Dermis microvascular lymphatic vessel endothelial cell (primary cell): ENCODE measurements at places on chromosomes 5 and 9.
A peak's percentile ranks its signal among the peaks of the same experiment; 100 is the strongest.

DNA sequence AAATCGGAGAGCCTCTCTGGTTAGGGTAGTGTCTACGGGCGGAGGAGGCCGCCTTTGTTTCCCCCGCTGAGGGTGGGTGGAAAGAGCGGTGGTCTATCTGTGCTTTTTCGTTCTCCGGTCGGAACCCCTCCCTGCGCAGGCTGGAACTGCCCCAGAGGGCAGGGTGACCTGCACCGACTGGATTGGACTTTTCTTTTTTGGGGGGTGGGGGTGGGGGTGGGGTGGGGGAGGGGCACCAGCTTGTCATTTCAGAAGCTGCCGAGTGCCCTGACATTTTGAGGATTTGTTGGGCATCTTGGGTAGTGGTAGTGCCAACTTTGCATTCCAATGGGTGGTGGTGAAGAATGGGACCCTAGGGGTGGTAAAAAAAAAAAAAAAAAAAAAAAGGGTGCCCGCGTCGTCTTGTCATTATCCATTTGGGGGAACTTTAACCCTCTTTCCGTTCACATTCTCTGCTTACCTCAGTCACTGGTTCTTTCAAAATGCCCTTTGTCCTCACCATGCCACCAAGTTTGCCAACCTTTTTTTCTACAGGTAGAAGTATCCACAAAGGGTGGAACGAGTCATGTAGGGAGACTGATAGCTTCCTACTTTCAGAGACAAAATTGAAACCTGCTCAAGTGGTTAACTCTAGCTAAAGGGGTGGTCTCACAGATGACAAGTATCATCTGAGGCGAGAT is 1.3 kb downstream of the UBE2R2 start:
- DNase-seq, result peak; percentile 12

GRCh38 chr5:154395407-154396106 is 50.2 kb upstream of the SAP30L start:
- peak; percentile 61 for DNase-seq

GRCh38 chr9:133103987-133104505 is 17.0 kb downstream of the RALGDS start:
- no peak for DNase-seq

DNA sequence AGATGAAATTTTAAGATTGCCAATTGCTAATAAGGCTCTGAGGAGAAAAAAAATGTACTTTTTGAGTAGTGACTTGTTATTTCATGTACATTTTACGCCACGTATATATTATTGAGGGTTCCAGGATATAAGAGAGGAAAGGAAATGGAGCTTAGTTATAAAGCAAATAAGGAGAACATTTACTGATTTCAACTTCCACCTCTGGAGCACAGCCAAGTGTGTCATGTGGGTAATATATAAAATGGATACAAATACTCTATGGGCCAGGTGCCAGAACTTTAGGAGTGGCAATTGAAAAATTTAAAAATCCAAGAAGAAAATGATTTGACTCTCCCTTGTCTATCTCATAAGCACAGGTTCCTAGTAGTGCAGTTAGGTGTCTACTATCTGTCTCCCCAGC is 45.0 kb upstream of the VLDLR start:
- no peak for DNase-seq

- peak; percentile 66 for DNase-seq
Observed at GRCh38 chr5:6419340-6419852, 29.3 kb upstream of the UBE2QL1 start.

GRCh38 chr9:10371824-10372223 is 241.0 kb downstream of the PTPRD start:
- DNase-seq, result no peak

DNA sequence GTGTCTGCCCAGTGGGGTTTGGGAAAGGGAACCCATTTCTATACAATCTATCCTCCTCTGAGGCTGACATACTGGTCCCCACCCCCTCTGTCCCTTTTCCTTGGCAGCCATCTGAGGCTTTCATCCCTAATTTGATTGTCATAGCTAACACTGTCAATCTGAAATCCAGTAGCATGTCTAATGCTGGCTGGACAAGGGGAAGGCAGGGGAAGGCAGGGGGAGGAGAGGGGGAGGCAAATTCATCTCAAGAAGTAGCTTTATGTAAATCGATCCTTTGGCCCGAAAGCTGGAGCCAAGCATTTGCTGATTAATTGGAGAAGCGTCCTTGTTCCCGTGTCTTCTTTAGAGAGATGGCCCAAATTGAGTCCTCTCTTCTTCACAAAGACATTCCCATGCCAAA is 314.1 kb upstream of the PANK3 start:
- no peak for DNase-seq

DNA sequence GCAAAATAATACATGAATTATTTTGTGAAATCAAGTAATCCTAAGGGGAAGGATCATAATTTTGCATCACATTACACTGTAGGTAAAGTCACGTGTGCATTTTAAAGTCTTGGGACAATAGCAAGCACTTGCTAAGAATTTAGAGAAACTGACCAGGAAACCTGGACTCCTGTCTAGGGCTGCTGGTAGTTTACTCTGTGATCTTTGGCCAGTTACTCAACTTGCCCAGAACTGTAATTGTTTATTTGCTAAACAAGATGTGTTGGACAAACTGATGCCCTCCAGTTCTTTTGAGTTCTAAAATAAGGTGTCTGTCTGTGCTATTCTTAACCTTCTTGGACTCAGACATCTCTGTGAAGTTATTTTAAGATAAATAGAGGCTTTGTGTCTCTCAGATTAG is 594.8 kb upstream of the DMAC1 start:
- DNase-seq, result no peak

DNA sequence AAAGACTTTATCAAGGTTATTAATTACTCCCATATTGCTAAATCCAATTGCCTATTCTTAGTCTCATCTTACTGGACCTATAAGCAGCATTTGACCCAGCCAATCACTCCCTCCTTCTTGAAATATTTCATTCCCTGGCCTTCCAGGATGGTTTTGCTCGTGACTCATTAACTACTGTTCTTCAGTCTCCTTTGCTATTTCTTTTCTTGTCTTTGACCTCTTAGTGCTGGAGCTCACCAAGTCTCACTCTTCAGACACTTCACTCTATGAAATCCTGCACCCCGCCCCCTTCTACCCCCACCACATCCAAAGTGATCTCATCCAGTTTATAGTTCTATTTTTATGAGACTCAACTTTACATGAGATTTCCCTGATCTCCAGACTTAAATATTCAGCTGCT is 803.1 kb upstream of the WWC1 start:
- no peak for DNase-seq

DNA sequence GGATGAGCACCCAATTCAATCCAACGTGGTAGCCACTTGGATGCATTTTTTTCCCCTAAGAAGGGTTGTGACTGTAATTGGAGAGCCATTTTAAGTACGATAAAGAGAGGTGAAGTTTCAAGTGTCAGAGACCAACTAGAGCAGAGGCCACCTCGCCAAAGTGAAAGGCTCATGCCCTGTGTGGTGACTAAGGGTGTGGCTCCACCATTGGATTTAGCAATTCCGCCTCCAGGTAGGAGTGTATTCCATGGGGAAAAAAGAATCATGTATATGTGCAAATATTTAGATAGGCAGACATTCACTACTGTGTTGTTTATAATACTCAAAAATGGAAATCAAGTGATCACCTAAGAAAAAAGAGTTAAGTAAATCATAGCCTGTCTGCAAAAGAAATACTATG is 53.1 kb upstream of the S1PR3 start:
- DNase-seq, result no peak

GRCh38 chr5:71892641-71893365 is 173.7 kb downstream of the CARTPT start:
- no peak for DNase-seq

DNA sequence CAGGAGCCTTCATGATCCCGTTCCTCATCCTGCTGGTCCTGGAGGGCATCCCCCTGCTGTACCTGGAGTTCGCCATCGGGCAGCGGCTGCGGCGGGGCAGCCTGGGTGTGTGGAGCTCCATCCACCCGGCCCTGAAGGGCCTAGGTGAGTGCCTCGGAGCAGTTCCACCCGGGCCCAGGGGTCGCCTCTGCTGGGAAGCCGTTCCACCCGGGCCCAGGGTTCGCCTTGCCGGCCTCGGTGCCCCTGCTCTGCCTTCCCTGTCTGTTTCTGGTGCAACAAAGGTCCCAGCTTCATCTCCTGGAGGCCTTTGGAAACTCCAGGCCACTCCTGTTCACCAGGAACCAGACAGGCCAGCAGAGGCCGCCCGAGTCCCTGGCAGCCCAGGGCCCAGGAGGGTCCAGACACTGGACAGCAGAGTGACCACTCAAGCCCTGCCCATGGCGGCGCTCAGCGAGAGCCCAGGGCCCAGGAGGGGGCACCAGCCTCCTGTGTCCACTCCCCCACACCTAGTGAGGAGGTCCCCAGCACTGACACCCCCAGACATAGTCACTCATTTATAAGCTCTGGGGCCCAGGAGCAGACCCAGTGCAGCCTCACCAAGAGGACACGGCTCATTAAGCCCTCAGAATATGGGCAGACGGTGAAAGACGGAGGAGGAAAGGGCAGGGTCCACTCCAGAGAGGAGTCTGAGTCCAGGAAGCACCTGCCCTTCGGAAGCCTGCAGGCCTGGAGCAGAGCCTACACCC is 7.5 kb downstream of the SLC6A19 start:
- peak; percentile 55 for DNase-seq

DNA sequence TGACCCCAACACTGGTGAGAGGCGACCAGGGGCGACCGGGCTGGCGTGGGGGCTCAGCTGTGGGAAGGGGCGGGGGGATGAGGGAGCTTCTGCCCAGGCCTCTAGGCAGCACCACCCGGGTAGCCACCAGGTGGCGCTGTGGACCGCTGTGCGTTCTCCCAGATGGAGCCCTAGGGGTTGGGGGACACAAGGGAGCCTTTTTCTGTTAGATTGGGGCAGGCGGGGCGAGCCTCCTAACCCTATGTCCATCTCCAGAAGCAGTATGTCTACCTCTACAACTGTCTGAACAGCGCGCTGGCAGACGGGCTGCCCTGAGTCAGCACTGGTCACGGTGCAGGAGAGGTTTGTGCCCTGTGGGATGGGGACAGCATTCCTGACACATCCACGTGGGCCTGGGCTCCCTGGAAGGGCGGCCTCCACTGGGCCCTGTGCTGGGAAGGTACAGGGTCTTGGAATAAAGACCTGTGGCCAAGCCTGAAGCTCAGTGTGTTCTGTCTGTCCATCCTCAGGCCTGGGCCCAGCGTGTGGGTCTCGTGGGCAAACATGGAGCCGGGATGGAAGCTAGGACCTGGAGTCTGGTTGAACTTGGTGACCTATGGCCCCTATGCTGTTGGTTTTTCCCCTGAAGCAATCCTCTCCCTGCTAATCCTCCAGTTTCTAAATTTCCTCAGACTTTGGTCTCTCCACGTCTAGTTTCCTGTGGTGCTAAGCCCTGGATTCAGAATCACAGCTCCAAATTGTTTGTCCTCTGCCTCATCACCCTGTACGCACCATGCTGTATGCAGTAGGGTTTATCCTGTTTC is 23.1 kb upstream of the SPTLC1 start:
- peak; percentile 62 for DNase-seq

DNA sequence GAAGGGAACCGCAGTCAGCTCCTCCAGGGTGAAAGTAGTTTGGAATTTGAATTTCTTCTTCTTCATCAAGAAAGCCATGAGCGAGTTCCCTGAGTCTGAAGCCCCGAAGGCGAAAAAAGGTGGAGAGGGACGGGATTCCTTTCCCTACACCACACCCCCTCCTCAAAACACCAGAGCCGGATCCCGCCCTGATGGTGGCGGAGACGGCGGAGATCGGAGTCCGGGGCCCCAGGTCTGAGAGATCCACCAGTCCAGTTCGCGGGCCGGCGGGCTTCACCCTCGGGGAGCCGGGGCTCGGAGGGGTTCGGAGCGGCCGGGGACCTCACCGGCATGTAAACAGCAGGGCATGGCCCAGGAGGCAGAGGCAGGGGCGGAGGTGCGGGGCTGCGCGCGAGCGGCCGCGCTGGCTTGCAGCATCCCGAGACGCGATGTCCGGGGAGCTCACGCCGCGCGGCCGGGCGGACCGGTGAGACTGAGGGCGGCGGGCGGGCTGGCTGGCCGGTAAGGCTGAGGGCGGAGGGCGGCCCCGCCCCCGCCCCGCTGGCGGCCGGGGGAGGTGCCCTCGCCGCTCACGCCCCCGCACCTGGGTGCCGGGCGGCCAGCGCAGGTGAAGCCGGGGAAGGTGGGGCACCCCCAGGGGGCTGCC is 606 bp downstream of the EEIG1 start:
- DNase-seq, result peak; percentile 34

- no peak for DNase-seq
Observed at GRCh38 chr9:113530022-113530635, 66.6 kb downstream of the RGS3 start.

DNA sequence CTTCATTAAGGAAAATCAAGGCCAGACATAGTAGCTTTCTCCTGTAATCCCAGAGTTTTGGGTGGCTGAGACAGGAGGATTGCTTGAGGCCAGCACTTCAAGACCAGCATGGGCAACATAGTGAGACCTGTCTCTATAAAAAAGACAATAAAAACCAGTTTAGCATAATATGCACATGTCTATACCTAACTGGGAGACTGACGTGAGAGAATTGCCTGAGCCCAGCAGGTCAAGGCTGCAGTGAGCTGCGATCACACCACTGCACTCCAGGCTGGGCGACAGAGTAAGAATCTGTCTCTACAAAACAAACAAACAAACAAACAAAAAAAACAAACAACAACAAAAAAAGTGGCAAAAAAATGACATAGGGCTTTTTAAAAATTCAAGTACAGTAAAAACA is 820.8 kb downstream of the MTRR start:
- DNase-seq, result no peak

- peak; percentile 99 for DNase-seq
Observed at GRCh38 chr5:144144956-144145751, 25.3 kb downstream of the YIPF5 start.

GRCh38 chr9:70589571-70590314 is 175.3 kb upstream of the KLF9 start:
- DNase-seq, result no peak

- DNase-seq, result no peak
Observed at GRCh38 chr5:98777295-98777694, 3.8 kb downstream of the RGMB start.

GRCh38 chr9:130191749-130192120 is 19.5 kb downstream of the NCS1 start:
- no peak for DNase-seq

DNA sequence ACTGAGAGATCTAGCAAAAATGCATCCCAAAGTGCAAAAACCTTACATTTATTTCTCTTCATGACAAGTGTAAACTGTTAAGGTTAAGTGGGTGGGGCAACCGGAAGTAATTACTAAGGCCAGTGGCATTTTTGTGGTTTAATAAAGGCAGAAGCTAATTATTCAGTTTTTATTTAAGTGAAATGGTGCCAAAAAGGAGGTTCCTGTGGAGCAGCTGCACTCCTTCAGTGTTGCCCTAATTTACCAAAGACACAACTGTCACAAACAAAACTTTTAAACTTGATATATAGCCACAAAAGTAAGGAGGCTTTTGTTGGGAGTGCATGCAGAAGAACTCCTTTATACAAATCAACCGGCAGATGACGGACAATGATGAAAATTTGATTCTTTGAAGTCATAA is 81.6 kb downstream of the NDUFS4 start:
- no peak for DNase-seq

GRCh38 chr5:149486726-149487635 is 64.3 kb downstream of the CSNK1A1 start:
- no peak for DNase-seq

DNA sequence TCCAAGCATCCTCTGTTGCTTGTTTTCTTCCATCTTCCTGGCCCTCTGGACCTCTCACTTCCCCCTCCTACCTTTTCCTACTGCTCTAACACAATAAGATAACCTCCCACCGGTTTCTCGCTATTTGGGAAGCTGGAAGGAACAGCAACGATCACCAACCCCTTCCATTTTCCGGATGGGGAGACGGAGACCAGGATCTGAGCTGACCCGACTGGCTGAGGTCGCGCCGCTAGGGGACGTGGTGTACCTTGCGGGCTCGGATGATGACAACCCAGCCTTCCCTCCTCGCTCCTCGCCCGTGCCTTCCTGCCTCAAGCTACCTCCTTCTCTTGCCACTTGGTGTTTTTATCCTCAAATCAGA is 1.9 kb downstream of the LPAR1 start:
- no peak for DNase-seq
